ENCODE measurements at places on chromosomes 12 and 14.

- no peak for DNase-seq
These were observed 68.9 kb upstream of the BBS10 start for GRCh38 chr12:76417116-76417515.

- DNase-seq: no peak
These were observed 2.2 kb downstream of the CYP27B1 start for GRCh38 chr12:57764662-57765002.

- no peak for DNase-seq
These were observed 115.8 kb downstream of the DICER1 start for GRCh38 chr14:95041477-95042020.

DNA sequence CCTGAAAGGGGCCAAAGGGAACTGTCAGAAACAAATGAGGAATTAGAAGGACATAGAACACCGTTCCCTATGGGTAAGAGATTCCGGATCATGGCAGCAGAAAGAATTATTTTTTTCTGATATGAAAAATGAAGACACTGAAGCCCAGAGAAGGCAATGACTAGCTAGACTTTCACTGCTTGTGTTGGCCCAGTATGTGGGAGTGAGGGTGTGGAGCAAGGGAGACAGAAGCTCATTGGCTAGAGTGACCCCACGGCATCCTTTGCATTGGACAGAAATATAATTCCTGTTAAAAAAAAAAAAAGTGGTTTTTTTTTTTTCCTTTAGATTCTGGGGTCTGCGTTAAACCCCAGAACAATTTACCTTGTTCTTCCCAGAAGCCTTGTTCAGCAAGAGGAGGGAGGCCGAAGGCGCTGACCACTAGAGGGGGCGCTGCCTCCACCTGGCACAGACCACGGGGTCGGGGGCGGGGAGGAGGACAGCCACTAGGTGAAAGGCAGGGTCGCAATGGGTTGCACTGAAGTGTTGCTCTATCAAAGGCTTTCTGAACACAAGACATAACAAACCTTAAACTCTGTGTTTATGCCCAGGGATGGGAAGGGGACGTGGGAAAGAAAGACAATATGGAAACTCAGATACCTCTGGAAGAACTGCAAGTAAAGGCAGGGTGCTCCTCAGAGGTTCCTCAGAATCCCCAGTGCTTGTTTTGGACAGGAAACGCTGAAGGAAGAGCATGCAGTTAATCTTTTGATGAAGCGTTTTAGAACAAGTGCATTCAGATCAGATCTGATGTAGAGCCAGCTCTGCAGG, 156.8 kb downstream of the KCNA5 start:
- no peak for DNase-seq

DNA sequence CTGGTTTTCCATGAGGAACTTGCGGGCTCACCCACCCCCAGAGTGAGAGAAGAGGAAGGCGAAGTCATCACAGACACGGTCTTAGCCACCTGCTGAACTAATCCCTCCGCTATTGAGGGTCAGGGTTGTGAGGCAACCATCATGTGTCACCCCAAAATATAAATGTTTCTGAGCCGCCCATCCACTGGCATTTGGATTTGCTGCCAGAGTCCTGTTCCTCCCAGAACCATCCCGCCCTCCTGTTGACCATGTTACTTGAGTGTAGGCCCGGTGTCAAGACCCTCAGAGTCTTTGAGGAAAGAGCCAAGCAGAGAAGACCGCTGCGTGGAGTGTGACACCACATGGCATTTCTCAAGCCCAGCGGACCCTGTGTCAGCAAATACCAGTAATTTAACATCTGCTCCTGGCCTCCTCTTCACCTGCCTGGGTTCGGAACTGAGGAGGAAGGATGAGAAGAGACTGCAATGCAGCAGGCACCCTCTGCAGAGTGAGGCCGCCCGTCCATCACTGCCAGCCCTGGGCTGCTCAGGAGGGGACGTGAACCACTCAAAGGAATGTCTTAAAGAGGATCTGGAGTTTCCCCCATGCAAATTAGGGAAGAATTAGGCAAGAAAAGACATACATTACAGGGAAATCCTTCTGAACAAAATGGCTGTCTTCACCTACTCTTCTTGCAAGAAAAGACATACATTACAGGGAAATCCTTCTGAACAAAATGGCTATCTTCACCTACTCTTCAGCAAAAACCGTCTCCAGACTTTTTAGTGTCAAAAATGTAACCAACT, 100.4 kb downstream of the FBXL14 start:
- DNase-seq: no peak

DNA sequence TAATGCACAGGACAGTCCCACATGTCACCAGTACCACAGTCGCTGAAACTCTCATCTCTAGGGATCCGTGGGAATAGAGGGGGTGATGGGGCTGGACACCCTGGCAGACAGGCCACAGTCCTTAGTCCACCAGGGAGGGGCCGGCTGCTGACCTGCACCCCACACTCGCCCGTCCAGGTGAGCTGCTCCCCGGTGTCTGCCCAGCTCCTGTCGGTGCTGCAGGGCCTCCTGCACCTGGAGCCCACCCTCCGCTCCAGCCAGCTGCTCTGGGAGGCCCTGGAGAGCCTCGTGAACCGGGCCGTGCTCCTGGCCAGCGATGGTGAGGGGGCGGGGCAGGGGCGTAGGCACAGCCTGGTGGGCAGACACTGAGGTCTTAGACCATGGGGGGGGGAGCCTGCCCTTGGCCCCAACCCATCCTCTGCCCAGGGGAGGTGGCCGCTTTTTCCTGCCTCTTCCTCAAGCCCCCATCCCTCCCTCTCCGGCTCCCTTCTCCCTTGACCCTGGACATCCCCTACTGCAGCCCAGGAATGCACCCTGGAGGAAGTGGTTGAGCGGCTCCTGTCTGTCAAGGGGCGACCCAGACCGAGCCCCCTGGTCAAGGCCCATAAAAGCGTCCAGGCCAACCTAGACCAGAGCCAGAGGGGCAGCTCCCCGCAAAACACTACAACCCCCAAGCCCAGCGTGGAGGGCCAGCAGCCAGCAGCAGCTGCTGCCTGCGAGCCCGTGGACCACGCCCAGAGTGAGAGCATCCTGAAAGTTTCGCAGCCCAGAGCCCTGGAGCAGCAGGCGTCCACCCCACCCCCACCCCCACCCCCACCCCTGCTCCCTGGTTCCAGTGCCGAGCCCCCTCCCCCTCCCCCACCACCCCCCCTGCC, 17.1 kb upstream of the ADSS1 start:
- DNase-seq: no peak

DNA sequence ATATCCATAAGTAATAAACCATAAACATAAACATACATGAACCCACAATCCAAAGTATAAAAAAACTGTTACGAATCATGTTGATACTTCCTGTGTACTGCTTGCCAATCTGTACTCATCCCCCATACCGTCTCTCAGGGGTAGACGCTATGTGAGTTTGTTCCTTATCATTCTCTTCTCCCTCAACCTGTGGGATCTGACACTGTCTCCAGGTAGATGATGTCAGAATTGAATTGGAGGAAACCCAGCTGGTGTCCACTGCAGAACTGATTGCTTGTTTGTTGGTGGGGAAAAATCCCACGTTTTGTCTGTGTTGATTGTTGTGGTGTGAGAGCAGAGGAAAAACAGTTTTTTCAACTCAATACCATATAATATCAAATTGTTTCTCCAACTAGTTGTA, 50.8 kb downstream of the C12orf42 start:
- DNase-seq: no peak

DNA sequence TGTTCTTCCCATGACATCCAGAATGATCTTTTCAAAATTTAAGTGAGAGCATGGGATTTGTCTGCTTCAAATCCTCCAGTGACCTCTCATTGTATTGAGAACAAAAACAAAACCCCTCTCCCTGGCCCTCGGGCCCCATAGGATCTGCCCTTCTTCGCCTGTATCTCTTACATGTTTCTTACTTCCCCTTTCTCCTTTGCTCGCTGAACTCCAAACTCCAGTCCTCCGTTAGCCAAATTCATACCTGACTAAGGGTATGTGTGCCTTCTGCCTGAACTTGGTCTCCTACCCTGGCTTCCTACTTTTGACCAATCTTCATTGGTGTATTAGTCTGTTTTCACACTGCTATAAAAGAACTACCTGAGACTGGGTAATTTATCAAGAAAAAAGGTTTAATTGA, 13.2 kb upstream of the TSPAN11 start:
- DNase-seq: no peak

DNA sequence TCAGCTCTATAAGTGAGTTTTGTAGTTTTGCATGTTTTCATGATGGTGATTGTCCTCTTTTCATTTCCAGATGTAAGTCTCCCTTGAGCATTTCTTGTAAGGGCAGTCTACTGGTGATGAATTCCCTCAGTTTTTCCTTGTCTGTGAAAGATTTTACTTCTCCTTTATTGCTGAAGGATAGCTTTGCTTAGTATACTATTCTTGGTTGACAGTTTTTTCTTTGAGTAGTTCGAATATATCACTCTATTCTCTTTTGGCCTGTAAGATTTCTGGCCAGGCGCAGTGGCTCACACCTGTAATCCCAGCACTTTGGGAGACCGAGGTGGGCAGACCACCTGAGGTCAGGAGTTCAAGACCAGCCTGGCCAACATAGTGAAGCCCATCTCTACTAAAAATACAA, 23.6 kb downstream of the SIX4 start:
- DNase-seq: no peak

GRCh38 chr12:54535474-54535873, 13.9 kb upstream of the PDE1B start:
- DNase-seq: no peak

DNA sequence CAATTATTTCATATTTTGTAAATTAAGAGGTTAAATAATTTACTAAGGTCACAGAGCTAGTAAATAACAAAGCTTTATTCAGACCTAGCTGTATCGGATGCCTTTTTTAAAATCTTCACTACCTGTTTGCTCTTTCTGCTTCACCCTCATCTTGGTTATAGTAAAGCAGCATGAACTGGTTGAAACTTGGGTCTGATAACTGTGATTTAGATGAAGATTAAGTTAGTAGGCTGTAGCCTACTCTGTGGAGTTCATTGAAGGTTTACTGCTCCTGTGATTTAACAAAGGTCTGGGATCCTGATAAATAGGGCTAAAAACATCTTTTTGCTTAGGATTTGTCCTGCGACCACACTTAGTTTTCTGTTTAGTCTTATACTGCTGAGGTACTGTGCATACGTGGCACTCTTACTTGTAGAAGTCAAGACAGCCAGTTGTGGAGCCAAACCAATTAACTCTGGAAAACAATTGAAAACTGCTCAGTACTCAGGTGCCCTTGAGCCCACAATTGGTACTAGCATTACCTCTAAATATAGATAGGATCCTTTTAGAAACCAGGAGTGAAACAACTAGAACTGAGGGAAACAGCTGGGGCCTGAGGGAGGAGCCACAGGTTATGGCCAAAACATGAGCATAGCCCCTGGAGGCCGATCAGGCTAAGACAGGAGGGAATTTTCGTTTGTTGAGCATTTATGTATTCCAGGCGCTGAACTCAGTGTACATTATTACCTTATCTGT, 2.3 kb downstream of the SPATS2 start:
- no peak for DNase-seq

DNA sequence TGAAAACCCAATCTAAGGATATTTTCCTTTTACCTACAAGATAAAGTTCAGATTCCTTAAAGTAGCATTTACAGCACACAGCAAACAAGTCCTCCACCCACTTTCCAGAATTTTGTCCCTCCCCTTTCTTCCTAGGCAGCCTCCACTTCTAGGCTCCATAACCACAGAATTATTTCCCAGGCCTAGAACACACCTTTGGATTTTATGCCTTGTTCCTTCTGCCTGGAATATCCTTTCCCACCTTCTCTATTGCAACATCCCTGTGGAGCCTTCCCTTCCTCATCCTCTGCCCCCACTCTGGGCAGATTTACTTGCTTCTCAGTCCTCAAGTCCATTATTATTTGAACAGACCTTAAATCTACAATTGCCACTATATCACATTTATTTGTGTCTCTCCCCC, 2.1 kb upstream of the TSPAN8 start:
- no peak for DNase-seq

DNA sequence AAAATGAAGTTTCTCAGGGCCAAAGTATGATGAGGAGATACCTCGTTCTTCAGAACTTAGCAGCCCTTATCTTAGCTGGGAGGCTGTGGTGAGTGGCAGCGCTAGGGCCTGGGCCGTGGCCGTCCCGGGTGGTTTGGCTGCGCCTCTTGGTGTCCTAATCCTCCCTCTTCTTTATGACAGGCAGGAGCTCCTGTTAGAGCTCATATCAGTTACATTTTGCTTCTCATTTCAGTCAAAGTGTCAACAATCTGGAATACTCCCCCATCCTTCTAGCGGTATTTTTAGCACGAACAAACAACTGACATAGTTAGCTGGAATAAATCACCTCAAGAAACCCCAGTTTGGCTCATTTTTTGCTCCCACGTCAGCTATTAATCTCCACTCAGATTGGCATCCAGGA, 188.8 kb downstream of the TTC7B start:
- no peak for DNase-seq

GRCh38 chr12:68509242-68509641, 101.5 kb upstream of the RAP1B start:
- DNase-seq: no peak

GRCh38 chr12:71945121-71945520, 6.5 kb downstream of the TPH2 start:
- no peak for DNase-seq

GRCh38 chr12:58425481-58426392, 484.4 kb downstream of the ATP23 start:
- DNase-seq: peak; percentile 92

GRCh38 chr12:86777325-86777724, 521.1 kb upstream of the MGAT4C start:
- DNase-seq: no peak

- DNase-seq: peak; percentile 61
These were observed 8.7 kb downstream of the PHB2 start for GRCh38 chr12:6961695-6962284.

GRCh38 chr12:113022563-113023297, 33.8 kb upstream of the DTX1 start:
- no peak for DNase-seq

DNA sequence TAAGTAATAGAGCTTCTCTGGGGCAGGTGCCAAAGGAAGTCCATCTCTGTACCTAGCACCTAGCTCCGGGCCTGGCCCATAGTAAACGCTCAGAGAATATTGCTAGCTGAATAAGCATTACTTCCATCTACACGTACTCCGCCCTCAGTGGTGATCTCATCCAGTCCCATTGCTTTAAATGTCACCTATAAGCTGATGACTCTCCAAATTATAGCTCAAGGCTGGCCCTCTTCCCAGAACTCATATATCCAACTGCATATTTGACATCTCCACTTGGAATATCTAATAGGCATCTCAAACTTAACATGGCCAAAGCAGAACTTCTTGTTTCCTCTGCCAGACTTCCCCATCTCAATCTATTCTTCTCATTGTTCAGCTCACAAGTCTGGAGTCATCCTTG, 6.9 kb upstream of the DYNLL1 start:
- no peak for DNase-seq

GRCh38 chr14:54447231-54447692, 6.1 kb upstream of the CNIH1 start:
- DNase-seq: no peak

- no peak for DNase-seq
These were observed 199.2 kb upstream of the EEA1 start for GRCh38 chr12:93128332-93128707.

DNA sequence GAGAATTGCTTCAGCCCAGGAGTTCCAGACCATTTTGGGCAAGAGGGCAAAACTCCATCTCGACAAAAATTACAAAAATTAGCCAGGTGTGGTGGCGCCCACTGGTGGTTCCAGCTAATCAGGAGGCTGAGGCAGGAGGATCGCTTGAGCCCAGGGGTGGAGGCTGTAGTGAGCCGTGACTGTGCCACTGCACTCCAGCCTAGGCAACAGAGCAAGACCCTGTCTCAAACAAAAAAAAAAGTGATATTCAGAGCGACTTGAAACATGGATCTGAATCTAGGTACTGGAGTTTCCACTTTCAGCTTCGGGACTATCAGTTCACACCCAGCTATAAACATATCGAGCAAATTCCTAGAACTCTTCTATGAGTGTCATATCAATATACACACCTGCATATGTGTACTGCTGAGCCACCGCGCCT, 16.3 kb upstream of the RNF34 start:
- no peak for DNase-seq
